CD4-positive, alpha-beta T cell treated with Interleukin-21 for 1 hour (primary cell): ENCODE measurements at places on chromosomes 5 and 9.

DNA sequence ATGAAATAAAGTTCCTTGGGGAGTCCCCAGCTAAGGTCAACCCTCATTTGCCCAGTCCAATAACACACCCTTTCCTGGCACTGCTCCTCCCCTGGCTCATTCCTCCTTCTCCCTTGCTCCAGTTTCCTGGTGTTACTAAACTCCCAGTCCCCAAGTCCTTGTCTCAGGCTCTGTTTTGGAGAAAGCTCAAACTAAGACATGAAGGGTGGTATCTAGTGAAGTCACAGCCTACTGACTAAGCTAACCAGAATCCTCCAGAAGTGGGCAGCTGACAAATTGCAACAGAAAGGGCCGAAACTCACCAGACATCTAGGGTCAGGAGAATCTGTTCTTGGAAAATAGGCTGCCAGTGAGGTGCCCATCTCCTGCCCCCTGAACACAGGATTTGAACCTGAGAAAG lies 118.7 kb upstream of the NEK6 start:
- DNase-seq = no peak

DNA sequence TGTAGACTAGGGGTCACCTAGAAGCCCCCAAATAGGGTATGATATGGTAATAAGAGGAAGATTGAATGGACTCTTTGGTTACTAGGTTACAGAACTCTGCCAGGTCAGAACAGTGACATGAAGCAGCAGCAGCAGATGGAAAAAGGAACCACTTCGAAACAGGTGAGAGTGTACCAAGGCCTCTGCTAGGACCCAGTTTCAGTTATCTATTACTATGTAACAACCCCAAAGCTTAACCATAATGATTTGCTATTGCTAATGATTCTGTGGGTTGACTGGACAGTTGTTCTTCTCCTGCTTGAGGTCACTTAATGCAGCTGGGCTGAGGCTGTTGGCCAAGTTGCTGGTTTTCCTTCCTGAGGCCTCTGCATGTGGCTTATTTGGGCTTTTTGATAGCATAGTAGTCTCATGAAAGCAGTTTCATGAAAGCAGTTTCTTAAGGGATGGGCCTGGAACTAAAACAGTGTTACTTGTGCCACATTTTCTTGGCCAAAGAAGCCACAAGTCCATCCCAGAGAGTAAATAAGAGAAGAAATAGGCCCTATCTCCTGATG lies 17.6 kb downstream of the C9orf43 start:
- no peak for DNase-seq

DNA sequence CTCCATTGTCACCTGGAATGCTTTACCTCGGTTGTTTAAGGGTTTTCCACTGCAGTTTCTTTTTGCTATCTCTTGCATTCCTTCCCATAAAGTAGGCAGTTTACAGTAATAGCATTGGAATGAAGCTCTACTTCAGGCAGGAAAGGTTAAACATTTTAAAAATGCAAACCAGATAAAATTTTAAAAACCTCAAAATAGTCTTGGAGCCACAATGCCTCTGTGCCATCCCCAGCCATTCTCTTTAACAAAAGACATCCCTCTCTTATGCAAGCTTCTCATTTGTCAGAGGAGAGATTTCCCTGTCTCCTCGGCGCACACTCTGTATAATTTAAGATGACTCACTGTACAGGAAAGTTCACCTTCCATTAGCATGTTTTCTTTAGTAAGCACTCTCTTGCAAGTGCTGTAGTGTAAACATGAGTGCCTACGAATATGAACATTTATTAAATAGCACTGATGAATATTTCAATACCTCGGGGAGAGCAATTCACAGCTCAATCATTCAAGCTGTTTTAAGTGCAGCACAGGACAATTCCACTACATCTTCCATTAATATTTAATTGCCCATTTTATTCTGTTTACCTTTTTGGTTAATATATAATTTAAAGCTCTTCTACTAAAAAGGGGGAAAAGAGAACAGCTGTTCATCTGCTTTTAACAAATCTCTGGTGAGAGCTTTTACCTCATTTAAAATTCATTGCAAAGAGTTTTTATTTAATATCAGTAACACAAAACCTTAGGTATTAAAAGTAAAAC lies 343.6 kb downstream of the SPATA31D1 start:
- no peak for DNase-seq

- no peak for DNase-seq
Measured at GRCh38 chr5:81125959-81126358, 107.2 kb upstream of the CKMT2 start.

DNA sequence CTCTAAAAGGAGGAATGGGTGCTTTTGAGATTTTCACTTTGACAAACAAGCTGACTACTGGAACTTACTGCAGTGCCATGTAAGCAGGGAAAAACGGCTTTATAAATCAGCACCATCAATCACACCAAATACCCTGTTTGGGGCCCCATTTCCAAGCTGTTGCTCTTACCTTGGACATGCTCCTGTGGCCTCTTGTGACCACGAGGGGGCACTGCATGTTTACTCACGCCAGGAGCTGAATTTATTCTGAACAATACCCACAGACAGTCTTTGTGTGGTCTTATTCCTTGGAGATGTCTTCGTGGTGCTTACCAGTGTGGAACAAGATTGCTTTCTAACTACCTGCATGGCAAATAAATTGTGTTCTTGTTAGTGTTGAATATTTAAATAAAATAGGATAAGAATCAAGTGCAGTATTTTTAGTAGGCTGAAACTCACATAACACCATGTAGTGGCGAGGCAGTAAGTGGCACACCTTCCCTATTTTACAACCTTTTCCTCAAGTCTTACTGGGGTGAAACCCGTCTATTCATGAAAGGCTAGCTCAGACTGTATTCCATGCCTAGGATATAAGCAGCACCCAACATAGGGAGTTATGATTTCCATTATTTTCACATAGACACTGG lies 155.5 kb upstream of the NMUR2 start:
- peak; percentile 29 for DNase-seq
